Fibroblast of skin of left quadriceps (primary cell): ENCODE measurements at places on chromosomes 3 and 15.

- no peak for DNase-seq
Measured at GRCh38 chr3:134768116-134768515, 26.9 kb upstream of the EPHB1 start.

DNA sequence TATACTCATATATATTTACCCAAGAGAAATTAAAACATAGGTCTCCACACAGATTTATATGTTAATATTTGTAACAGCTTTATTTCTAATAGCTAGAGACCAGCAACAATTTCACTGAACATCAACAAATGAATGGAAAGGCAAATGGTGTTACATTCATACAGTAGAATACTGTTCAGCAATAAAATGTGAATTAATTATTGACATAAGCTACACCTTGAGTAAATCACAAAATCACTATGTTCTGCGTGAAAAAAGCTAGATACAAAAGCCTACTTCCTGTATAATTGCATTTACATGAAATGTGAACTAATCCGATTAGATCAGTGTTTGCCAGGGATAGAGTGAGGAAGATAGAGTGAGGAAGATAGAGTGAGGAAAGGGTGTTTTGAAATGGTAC is 945.7 kb downstream of the SQOR start:
- DNase-seq, result no peak

DNA sequence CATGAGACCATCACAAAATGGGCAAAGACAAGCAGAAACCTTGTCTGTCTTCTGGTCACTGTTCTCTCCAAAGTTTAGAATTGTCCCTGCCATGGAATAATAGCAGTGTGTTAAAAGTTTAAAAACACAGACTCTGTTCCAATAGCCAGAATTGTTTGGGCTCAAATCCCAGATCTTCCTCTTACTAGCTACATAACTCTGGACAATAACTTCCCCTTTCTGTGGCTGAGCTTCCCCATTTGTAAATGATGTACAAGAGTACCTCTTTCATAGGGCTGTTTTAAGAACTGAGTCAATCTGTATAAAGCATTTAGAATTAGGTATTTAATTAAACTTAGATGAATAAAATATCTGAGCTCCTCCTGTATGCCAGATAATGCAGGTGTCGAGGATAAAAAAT is 623.0 kb downstream of the NTRK3 start:
- no peak for DNase-seq

DNA sequence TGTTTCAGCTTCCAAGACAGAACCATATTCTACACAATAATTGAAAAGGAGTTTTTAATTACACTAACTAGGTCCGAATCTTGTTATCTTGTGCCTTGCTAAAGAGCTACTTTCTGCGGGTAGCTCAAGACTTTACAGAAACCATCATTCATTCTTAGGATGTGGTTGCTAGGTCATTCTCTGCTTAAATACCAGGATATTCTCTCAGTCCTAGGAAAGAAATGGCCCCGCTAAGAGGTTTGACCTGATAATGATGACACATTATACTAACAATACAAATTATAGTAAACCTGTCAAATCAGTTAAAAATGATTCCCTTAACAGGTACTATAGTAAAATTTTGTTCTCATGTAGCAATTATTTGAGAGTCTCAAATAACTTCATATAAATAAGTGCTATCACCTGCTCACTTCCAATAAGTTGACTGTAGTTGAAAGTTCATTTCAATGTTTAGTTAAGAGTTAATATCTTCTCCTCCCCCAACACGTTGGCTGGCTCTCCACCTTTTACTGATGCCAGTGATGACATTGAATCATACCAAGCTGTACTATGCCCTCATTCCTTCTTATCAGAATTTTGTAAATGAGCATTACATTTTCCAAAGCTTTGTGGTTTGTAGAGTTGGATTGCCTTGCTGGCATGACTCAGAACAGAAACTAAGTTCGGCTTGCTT is 3.6 kb upstream of the C3orf85 start:
- no peak for DNase-seq

- DNase-seq, result no peak
Measured at GRCh38 chr15:37837276-37837675, 97.2 kb upstream of the TMCO5A start.

DNA sequence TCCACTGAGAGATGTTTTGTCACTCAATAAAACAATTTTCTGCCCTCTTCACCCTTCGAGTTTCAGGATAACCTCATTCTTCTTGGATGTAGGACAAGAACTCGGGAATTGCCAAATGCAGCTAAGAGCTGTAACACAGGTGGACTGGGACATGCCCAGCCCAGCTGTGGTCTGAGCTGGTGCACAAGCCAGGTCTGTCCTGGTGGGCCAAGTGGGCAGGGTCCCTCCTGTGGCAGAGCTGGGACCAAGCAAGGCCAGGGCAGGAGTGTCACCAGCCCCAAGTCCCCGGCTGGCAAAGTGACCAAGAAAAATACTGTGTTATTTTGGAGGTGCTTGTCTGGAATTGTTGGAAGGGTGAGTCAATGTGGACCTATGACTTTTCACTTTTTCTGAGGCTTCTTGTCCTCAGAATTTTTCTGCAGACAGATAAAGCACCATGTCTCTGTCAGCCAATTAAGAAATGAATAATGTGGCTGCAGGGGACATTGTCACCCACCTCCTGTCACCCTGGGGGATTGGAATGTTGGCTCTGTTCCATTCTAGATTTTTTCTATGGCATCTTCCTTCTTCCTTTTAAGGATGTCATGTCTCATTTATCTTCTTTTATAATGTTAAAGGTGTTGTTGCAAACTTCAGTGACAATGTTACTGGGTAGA is 645.2 kb upstream of the EPHA6 start:
- DNase-seq, result no peak
